ENCODE measurements at places on chromosomes 4 and X. TPM values are rescaled to one million over a fixed set of nuclear protein-coding genes. Genes with fewer than 3 reads are reported as not detected.

Gene SMIM14
- total RNA-seq: 17.4 TPM

Gene AREG
- 0.09 TPM for total RNA-seq

Gene PF4V1
- total RNA-seq: not detected

Gene LNX1
- 1.0 TPM for total RNA-seq

Gene ETDA
- not detected for total RNA-seq

Gene AMBN
- total RNA-seq: not detected

Gene ZNF630
- 0.54 TPM for total RNA-seq

Gene COL4A6
- 3.5 TPM for total RNA-seq
